CD8-positive, alpha-beta T cell (primary cell): ENCODE measurements at places on chromosomes 12 and 14.
A peak's percentile ranks its signal among the peaks of the same experiment; 100 is the strongest.

DNA sequence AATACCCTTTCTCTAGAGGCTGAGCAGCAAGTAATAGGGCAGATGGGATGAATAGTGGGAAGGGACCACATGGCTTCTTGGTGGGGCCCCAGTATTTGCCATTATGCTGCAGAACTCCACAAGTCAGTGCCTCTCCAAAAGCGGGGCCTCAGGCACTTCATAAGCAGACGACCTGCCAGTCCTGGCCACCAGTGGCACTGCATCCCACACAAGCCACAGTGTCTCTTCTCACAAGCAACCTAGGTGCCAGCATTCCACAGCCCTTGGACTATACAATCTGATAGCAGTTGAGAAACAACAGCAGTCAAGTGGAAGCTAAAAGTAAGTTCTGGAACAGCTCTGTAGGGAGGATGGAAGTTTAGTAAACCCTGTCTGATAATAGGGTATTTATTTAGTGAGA is 4.2 kb upstream of the SLC8A3 start:
- no peak for DNase-seq

- DNase-seq, result no peak
These were observed 19.9 kb downstream of the ZNF605 start for GRCh38 chr12:132936163-132936562.

DNA sequence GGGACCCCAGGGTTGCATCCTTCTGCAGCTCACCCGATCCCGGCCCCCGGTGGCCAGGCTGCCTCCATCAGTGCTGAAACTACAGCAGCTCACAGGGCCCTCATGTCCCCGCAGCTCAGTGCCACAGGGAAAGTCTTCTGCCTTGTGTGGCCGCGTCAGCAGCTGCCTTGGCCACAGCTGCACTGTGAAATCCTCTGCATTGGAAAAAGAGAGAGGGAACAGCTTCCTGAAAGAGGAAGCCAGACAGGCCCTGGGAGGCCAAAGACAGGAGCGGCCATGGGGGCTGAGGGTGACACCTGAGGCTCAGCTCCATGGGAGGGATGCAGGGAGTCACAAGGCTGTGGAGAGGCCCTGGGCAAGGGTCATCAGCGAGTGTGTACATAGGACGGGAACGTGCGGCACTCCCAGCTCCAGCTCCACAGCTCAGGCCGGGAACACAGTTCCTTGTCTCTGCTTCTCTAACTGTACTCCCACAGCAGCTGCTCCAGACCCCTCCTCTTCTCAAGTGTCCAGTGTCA is 32.7 kb downstream of the PARP2 start:
- DNase-seq, result no peak

DNA sequence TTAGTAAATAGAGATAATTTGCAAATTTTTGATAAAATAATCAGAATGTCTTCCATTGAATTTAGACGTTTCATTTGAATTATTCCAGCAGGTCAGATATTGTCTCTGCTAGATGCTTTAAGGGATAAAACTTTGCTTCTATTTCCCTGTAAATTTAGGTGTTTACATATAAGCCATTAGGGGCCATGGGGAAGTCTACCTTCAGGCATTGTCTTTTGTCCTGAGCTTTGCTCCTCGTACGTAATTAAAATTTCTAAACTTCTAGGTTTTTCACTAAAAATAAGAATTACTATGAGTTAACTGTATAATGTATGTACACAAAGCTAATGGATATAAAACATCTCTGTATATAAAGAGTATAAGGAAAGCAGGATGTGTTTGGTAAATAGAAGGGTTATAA is 24.1 kb upstream of the CD69 start:
- no peak for DNase-seq

- no peak for DNase-seq
These were observed 315.2 kb upstream of the G2E3 start for GRCh38 chr14:30243805-30244204.

DNA sequence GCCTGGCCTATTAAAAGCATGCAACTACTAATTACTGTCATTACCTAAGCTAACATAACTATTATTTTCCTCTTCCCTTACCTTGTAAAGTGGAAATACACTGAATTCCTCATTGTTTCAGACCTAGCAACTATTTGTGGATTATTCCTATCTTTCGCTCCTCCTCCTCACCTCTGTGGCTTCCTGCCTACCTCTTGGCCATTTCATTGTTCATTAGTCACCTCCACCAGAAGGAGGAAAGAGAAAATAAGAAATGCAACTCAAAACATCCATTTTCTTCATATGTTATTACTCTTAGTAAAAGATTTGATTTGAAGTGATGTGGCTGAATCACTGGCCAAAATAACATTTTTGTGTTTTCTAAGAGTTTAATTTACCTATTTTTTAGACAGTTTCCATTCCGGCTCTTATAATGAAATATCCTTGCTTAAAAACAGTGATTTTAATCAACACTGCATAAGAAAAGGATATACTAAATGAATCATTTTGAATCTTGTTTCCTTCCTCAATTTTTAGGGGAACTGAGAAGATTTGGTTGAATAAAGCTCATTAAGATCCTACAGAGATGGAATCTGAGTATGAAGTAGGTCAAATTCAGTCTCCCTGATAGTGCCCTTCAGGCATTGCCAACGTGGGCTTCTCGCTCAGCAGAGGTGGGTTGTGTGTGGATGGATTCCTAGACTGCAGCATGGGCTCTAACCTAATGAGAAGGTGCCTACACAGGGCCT is 27.6 kb upstream of the ARHGAP5 start:
- DNase-seq, result no peak

- DNase-seq, result no peak
These were observed 7.8 kb downstream of the ACVRL1 start for GRCh38 chr12:51915003-51915625.

GRCh38 chr12:29160230-29160629 is 11.2 kb downstream of the FAR2 start:
- DNase-seq, result no peak

GRCh38 chr12:29741342-29742241 is 42.1 kb downstream of the TMTC1 start:
- DNase-seq, result no peak

- DNase-seq, result no peak
These were observed 204.9 kb upstream of the FRMD6 start for GRCh38 chr14:51446771-51447170.

DNA sequence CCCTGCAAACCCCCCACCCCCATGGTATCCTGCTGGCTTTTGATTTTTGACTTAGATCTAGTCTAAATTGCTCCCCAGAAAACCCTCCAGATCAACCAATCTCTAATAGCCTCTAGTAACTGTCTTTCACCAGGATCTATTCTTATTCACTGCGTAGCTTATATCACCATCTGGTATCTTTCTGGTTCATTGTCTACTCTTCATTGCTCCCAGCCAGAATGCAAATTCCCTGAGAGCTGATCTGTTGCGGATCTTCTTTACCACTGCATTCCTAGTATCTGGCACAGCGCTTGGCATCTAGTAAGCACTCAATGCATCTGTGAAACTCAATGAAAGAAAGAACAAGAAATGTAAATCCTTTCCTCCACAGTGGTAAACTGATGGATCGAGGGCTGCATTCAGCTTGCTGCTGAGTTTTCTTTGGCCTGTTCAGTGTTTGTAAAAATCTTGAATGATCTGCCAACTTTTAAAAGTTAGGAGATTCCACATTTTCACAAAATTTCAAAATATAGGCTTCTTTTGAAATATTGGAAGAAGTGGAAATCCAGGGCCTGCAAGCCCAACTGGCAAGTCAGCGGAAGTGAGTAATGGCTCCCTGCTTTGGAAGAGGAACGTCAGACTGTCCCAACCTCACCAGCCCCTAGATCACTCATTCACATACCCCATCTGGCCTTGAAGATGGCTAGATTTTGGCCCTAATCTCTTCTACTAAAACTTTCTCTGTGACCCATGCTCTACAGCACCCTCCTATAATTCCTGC is 274.2 kb downstream of the SSPN start:
- no peak for DNase-seq

DNA sequence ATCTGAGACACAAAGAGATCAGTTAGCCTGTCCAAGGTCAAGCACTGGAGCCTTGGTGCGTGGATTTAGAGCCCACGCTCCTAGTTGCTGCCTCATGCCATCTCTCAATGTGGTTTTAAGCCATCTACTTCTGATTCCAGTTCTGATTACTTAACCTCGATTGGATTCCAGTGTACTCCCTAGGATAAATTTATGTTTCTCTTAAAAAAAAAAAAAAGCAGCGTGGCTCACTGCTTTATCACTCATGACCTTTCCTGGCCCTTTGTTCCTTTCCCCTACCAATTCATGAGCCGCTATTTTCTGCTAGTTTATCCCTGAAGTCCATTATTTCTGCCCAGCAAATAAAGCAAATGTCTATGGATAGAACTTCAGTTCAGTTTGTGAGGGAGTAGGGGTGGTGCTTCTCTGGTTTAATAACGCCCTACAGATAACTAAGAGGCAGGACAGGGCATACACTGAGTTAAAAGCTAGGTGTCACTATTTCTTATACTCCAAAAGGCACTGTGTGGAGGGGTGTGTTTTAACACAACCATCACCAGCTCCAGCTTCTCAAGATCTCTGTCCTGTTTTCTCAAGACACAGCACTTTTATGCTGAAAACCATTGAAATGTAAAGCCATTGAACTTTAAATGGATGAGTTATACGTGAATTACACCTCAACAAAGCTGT is 9.8 kb upstream of the PARP11 start:
- DNase-seq, result no peak

- no peak for DNase-seq
These were observed 54.8 kb upstream of the DYRK2 start for GRCh38 chr12:67593461-67594330.

- no peak for DNase-seq
These were observed 57.0 kb downstream of the PHLDA1 start for GRCh38 chr12:75974323-75975187.

GRCh38 chr14:68814539-68815297 is 21.9 kb upstream of the ZFP36L1 start:
- peak; percentile 53 for DNase-seq

DNA sequence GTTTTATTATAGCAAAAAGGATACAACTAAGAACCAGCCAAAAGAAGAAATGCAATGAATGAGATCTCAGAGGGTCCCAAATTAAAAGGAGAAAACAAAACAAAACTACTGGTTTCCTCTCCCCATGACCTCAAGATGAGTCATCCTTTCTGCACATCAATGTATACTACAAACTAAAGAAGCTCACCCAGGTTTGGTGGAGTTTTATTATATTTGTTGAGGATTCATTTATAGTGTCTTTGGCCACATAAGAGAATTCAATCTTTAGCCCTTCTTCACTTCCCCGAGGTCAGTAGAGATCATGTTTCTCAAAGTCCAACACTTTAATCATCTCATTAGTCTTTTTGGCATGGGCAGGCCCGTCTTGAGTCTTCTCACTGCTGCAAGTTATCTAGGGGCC is 210.6 kb downstream of the SLC6A15 start:
- DNase-seq, result no peak

DNA sequence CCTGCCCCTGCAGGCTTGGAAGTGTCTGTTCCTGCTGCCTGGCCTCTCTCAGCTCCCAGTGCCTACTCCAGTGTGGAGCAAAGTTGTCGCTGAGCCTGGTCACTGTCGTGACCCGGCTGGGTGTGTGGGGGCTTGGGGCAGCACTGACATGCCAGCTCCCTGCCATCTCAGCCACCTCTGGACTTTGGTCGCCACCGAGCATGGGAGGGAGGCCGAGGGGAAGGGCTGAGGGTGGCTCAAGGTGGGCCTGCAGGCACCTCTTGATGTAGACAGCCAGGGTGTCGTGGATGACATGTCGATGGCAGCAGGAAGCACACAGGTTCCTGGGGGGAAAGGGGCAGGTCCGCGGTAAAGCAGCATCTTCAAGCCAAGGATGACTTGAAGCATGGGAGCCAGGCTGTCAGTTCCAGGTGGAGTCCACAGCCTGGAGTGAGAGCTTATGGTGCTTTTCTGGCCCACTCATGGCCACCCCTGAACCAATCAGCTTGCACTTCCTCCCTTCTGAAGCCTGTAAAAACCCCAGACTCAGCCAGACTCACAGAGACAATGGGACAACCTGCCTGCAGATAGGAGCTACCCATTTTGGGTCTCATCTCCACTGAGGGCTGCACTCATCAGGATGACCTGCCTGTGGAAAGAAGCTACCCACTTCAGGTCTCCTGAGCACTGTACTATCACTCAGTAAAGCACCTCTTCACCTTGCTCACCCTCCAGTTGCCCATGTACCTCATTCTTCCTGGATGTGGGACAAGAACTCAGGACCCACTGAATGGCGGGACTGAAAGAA is 210.1 kb downstream of the MON2 start:
- DNase-seq, result no peak

DNA sequence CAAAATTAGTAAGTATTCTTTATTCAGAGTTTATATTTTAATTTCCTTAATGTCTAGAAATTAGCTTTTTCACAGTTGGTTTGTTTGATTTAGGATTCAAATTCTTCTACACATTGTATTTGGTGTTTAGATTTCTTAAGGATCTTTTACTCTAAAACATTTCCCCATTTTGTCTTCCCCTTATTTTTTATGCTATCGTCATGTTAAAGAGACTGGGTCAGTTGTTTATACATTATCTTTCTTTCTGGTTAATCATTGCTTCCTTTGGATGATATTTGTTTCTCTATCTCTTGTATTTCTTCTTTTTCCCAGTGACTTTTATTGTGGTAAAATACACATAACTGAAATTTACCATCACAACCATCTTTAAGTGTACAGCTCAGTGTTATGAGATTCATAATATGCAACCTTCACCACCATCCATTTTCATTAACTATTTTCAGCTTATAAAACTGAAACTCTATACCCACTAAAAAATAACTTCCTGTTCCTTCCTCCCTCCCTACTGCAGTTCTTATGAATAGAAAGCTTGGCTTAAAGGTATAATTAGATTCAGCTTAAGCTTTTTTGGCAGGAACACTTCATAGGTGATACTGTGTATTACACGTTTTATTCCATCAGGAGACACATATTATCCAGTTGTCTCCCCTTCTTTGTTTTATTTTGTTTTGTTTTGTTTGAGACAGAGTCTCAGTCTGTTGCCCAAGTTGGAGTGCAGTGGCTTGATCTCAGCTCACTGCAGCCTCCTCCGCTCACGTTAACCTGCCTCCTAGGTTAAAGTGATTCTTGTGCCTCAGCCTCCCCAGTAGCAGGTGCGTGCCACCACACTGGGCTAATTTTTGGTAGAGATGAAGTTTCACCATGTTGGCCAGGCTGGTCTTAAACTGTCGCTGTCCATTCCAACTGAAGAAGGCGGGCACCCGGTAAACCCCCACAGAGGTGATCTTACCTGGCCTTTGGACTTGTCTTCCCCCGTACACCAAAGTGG is 45.0 kb downstream of the NOPCHAP1 start:
- no peak for DNase-seq

GRCh38 chr12:124720004-124720680 is 143.5 kb downstream of the SCARB1 start:
- no peak for DNase-seq

DNA sequence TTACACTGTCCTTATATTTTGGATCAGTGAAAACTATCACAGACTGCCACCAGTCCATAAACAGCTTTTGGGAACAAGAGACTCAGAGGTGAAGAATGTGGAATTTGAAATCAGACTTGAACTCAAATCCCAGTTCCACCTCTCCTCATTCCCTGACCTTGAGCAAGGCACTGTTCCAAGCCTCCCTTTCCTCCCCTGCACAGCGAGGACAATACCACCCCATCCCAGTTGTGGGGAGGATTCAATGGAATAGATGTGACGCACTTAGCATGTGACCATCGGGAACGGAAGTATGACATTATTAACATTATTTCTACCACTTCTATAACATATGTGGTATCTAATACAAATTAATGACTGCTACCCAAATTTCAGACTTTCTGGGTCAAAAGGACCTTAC is 63.5 kb downstream of the DPF3 start:
- no peak for DNase-seq

GRCh38 chr14:97306133-97306759 is 509.1 kb downstream of the VRK1 start:
- no peak for DNase-seq
